ENCODE measurements at places on chromosomes 1 and 21.

- no peak for DNase-seq
These were observed 2.6 kb downstream of the TXNIP start for GRCh38 chr1:145993618-145994390.

DNA sequence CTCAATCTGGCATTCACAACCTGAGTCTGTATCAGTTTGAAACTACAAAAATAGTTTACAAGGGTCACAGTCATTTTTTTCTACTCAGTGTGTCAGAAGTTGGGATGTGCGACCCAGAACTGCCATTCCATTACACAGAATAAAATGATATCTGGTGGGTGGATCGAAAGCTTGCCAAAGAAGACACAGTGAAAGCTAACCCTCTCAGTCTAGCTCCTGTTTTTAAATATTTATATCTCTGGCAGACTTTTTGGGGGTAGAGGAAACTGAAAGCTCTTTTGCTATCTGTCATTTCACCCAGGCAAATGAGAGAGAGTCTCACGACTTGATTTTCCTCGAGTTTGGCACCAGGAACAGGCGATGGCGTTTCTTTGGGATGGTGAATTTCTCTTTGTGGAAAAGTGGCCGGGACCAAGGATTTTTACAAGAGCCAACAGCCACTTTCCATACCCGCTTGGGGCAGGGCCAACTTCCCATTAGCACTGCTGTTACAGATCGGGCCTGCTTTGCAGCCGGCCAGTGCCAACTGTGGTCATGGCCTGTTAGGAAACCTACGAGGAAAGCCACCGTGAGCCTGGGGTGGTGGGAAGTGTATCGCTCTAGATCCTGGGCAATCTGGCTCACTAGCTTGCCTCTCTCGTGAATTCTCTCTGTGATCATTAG, 185.5 kb upstream of the NFIA start:
- DNase-seq: no peak

- no peak for DNase-seq
These were observed 37.1 kb downstream of the TGFB2 start for GRCh38 chr1:218382261-218382660.

- DNase-seq: no peak
These were observed 37.5 kb downstream of the CTNNBIP1 start for GRCh38 chr1:9872430-9873165.

DNA sequence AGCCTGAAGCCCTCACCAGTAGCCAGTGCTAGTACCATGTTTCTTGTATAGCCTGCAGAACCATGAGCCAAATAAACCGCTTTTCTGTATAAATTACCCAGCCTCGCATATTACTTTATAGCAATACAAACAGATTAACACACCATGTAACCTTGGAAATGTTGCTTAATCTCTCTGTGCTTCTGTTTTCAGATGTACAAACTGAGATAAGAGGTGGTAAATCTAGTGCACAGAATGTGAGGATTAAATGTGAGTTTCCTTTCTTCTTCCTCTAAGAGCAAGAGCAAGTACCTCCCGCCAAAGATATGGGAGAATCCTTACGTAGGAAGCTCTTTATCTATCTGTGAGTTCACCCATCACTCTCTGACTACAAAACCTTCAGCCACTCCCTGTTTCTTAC, 128.4 kb downstream of the HIVEP3 start:
- no peak for DNase-seq

- DNase-seq: no peak
These were observed 3.3 kb downstream of the CASZ1 start for GRCh38 chr1:10793129-10793651.

Data from activated CD8-positive, alpha-beta T cell treated with anti-CD3 and anti-CD28 coated beads, Interleukin-2, amount 10 ng/mL, durations not matched to agents 7 days and 5 days (primary cell).